ENCODE measurements at places on chromosomes 16 and 17.

DNA sequence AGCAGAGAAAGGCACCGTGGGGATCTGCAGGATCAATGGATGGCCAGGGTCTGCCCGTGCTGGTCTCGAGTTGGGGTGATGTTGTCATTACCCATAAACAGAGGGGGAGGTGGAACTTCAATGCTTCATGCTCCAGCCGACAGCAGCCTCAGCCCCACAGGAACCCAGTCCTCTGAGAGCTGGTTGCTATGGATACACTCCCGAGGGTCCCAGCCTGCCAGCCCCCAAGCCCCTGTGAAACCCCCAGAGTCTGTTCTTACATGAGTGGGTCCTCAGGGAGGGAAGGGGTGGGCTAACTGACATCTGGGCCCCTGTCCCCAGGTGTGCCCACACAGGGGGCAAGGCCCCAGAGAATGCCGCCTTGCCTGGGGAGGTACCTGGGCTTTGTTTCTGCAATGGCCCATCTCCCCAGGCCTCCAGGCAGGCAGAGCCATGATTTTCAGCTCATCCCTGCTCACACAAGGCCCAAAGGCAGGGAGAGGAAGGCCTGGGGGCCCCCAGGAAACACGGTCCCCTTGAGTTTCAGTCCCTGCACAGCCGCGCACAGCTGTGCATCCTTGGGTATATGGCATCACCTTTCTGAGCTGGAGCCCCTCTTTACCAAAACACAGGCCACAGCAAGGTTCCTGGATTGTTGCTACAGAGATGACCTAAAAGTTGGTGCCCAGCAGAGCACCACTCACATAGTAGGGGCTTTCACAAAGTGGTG lies 223.7 kb downstream of the ZNF423 start:
- DNase-seq = no peak

DNA sequence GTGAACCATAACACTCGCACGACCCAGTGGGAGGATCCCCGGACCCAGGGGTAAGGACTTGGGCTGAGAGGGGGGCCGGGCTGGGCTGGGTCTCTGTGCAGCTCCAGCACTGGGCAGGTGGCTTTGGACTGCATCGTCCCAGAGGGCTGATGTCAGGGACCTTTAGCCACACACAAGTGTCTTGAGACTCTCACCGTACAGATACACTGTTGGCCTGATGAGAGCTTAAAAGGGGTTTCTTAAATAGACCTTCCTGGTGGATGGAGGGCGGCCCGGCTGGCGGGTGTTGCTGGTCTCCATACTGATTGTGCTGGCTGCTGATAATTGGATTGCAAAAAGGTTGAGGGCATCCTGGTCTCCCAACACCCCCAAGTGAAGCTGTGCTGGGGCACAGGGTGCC lies 21.7 kb upstream of the CLEC18A start:
- no peak for DNase-seq

DNA sequence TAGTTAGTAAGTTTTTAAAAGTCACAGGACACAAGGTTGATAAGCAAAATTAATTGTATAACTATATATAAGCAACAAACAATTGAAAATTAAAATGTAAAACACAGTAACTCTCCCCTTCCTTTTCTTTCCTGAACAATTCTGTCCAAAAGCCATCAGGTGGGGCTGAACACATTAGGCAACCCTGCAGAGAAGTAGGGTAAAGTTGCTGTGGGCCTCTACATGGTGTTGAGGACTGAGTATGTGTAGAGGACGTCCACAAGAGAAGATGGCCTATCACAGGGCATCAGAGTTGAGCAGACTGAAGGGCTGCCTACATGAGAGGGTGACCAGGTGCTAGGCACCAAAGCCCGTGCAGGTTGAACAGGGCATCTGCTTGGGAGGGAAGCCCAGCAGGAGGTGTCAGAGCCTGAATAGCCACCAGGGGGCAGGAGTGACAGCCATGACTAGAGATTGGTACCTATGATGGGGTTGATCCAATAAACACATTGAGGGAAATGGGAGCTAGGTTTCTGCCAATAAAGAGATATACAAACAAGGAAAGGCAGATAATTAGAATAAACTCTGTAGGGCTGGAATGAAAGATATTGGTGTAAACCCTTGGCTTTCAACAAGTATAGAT lies 415.1 kb downstream of the NPIPA8 start:
- peak; percentile 35 for DNase-seq

- no peak for DNase-seq
These were observed 2.4 kb downstream of the C1QL1 start for GRCh38 chr17:44965481-44966234.

- no peak for DNase-seq
These were observed 33.5 kb upstream of the DNAH9 start for GRCh38 chr17:11564589-11565380.

GRCh38 chr16:29820730-29821642 lies 724 bp downstream of the MVP start:
- DNase-seq = no peak

DNA sequence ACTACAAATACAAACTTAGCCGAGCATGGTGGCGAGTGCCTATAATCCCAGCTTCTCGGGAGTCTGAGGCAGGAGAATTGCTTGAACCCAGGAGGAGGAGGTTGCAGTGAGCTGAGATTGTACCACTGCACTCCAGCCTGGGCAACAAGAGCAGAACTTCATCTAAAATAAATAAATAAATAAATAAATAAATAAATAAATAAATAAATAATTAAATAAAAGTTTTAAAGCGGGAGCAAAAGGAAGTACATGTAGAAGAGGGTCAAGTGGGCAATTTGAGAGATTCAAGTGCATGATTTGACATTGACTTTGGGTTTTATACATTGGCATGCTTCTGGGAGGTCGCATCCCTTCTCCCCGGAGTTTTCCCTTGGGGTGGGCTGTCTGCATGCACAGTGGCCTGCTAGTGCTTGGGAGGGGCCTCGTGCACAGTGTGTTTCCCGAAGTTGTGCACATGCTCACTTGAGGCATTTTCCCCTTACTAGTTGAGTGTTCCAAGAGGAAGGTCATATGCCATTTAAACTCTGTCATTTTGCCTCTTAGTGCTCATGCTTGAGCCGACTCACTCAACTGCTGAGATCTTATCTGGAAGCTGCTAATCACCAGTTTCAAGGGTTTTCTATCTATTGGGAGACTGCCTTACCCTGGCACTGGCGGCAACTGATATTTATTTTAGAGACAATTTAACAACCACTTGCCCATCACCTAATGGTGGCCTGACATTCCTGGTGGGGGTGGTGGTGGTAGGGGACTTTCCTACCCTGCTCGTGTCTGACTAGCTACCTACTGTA lies 193.2 kb upstream of the MPHOSPH6 start:
- DNase-seq = no peak

DNA sequence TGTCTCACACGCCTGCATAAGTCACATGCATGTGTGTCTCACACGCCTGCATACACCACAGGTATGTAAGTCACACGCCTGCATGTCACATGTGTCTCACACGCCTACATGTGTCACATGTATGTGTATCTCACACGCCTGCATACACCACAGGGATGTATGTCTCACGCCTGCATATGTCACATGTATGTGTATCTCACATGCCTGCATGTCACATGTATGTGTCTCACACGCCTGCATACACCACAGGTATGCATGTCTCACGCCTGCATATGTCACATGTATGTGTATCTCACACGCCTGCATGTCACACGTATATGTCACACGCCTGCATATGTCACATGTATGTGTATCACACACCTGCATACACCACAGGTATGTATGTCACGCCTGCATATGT lies 13.8 kb upstream of the CDH15 start:
- no peak for DNase-seq

DNA sequence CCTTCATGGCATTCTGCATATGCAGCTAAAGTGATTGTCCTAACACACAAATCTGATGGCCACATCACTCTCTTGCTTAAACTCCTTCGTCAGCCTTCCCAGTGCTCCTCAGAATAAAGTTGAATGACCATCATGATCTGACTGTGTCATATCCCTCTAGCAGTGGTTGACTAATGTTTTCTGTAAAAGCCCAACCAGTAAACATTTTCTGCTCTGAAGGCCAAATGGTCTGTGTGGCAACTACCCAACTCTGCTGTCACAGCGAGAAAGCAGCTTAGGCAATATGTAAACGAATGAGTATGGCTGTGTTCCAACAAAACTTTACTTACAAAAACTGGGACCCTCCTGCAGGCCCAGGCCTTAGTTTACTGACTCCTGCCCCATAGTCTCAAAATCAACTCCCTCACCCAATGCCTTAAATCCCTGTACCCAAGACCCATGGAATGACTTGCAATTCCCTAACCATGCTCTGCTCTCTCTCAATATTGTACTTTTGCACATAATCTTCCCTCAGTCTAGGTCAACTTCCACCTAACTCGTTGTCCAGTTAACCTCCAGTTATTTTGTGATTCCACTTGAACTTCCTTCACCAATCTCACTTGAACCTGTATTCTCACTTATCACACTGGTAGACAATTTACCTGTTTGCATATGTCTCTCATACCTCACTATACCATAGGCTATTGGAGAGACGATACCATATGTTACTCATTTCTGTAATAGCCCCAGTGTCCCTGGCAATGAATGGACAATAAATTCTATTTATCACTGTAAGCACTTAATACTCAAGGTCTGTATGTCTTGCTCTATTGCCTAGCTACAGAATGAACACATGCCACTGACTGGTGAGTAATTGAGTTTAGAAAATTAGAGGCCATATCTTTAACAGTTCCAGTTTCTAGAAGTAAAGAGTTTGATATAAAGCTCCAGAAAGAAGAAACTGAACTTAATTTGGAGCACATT lies 29.1 kb downstream of the TMEM100 start:
- no peak for DNase-seq

GRCh38 chr17:72071330-72071729 lies 49.5 kb upstream of the SOX9 start:
- no peak for DNase-seq

DNA sequence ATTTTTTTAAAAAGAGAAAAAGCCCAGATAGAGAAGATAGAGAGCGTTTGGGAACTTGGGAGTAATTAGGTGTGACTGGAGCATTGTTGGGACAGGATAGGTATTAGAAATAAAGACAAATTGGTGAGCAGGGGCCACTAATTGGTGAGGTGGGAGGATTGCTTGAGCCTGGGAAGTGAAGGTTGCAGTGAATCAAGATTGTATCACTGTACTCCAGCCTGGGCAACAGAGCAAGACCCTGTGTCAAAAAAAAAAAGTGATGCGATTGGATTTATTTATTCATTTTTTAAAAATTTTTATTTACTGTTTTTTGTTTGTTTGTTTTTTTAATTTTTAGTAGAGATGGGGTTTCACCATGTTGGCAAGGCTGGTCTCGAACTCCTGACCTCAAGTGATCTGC lies 5.1 kb downstream of the CASC3 start:
- DNase-seq = no peak

GRCh38 chr17:61834610-61835009 lies 28.7 kb downstream of the BRIP1 start:
- DNase-seq = no peak

DNA sequence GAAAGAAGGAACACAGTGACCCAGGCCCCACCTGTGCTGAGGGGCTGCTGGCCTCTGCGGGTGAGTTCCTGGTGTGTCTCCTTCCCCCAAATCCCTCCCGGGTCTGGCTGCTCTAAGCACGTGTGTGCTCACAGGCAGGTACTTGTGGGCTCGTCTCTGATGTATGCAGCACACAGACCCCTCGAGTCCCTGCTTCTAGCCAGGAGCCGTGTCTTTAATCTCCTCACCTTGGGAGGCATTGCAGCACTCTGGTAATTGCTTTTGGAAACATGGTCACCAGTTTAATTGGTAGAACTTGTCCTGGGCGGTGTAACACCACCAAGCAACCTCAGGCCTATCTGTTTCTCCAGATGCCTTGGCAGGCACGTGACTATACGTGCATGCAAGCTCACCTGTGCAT lies 8.8 kb upstream of the RPL38 start:
- DNase-seq = no peak

DNA sequence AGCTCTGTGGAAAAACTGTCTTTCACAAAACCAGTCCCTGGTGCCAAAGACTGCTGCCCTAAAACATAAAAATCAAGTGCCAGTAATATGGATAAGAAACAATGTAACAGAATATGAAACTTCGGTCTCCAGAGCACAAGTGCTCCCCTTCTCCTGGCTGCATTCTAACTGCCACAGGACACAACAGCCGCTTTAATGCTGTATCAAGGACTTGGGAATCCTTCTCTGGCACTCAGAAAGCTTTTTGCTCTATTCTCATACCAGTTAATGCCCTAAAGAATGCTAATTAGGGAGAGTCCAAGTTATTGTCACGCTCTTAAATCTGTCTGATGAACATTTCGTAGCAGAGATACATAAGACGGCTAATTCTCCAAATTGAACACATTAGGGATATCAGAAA lies 90.9 kb downstream of the PARN start:
- DNase-seq = no peak

DNA sequence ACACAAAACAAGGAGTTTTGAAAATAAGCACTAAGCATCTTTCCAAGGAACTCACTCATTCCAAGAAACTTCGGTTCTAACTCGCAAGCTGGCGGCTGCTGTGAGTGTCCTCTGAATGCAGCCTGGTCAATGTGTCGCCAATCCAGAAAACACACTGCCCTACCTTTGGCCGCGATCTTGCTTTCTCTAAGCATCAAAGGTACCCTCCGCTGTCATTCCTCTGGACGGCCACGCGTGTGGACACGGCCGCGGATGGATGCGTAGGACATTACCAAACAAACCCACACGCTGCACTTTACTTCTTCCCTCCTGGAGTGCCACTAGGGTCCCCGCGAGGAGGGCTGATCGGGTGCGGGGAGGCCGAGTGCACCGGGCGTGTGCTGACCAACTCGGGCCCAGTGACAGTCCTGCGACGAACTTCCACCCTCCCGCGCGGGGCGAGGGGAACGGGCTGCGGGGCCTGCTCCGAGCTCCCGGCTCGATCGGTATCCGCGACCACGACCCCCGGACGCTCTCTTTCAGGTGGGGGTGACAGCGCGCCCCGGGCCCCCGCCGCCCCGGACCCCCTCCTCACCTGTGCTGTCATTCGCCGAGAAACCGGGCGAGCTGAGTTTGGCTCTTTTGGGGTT lies 1.1 kb downstream of the CREBBP start:
- DNase-seq = no peak

GRCh38 chr17:62995377-62995885 lies 29.4 kb downstream of the TANC2 start:
- DNase-seq = peak; percentile 45

- DNase-seq = no peak
These were observed 36.0 kb downstream of the USP32 start for GRCh38 chr17:60355663-60356594.

GRCh38 chr16:28863929-28864793 lies 518 bp downstream of the SH2B1 start:
- DNase-seq = no peak

GRCh38 chr16:24540602-24541210 lies 1.3 kb downstream of the RBBP6 start:
- DNase-seq = no peak

GRCh38 chr16:84555418-84556196 lies 51.1 kb upstream of the MEAK7 start:
- DNase-seq = no peak

GRCh38 chr17:42120161-42120769 lies 902 bp downstream of the KAT2A start:
- DNase-seq = no peak

GRCh38 chr16:89093602-89094251 lies at the start of gene ACSF3:
TSS of gene ACSF3 (plus strand) at chr16:89093852. CDS start at chr16:89100682, 6,830 bp downstream.
- DNase-seq = peak; percentile 82
